ENCODE measurements at places on chromosomes 12 and 14.

GRCh38 chr12:38890102-38890855 is 15.1 kb downstream of the CPNE8 start:
- DNase-seq = no peak

GRCh38 chr12:98635657-98636323 is 8.8 kb downstream of the IKBIP start:
- no peak for DNase-seq

DNA sequence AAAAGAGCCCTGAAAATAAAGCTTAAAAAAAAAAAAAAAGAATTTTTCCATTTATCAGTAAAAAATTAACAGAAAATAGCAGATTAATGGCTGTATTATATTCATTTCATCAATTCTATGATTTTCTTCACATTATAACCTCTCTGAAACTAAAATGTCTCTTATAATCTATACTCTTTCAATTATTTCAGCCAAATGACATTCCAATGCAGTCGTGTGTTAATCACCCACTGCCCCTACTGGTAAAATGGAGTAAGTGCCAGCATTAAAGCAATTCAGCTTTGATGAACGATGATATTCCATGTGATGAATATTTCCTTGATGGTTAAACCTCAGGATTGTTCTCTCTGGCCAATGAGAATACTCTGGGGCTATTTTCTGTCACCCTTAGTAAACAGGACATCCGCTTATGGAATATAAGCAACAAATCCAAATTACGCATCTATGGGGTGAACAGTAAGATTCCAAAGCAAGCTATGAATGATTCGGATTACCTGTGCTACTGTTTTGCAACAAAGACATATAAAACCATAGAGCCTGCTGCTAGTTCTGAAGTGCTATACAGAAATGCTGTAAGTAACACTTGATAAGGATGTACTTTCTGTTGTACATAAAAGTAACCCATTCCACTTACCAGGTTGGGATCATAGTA is 20.3 kb upstream of the SYCP3 start:
- DNase-seq = no peak

- no peak for DNase-seq
Measured at GRCh38 chr14:70268760-70269159, 80.0 kb upstream of the SLC8A3 start.

- DNase-seq = no peak
Measured at GRCh38 chr12:11761869-11762567, 112.5 kb downstream of the ETV6 start.

GRCh38 chr12:67937822-67938221 is 51.4 kb upstream of the IFNG-AS1 start:
- DNase-seq = no peak

GRCh38 chr12:49197256-49197655 is 8.4 kb upstream of the TUBA1A start:
- DNase-seq = no peak

DNA sequence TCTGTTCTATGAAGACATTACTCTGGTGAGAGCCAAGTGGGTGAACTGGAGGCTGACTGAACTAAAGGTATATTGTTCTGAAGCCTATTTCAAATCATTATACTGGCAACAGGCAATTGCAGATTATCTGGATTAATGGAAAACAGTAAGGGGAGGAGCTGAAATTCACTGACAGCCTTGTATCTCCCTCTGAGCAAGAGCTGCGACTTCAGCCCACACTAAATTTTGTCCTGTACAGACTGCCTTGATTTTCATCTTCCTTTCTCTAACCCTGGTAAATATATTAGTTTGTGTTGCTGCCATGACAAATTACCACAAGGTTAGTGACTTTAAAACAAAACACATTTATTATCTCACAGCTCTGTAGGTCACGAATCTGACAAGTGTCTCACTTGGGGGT is 231.1 kb downstream of the SLC2A13 start:
- no peak for DNase-seq

DNA sequence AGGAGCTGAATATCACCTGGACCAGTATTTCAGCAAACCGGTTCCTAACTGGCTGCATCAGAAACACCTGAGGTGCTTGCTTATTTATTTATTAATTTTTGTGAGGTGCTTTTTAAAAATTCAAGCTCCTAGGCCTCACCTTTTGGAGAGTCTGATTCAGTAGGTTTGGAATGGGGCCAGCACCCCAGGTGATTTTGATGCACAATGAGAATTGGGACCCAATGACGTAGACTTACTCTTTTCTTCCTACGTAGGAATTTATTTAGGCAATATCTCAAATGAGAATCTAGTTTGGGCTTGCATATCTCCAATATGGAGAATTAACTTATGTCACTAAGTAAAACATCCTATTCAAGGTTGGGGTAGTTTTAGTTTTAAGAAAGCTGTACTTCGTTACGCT is 7.3 kb downstream of the YEATS4 start:
- DNase-seq = no peak

- DNase-seq = no peak
Measured at GRCh38 chr14:35758523-35759129, 50.5 kb downstream of the RALGAPA1 start.

- peak; percentile 50 for DNase-seq
Measured at GRCh38 chr12:7108003-7108795, 815 bp downstream of the C1RL start.

All from stimulated activated CD8-positive, alpha-beta memory T cell treated with anti-CD3 and anti-CD28 coated beads, Interleukin-15, amount 100 ng/mL, for 4 hours (primary cell).